ENCODE measurements at places on chromosomes 11 and 22. TPM values are rescaled to one million over a fixed set of nuclear protein-coding genes. Genes with fewer than 3 reads are reported as not detected.

Gene MAPK11
- 2.3 TPM for total RNA-seq

Gene NPAS4
- total RNA-seq, result 0.44 TPM

Gene TMPRSS5
- 1.7 TPM for total RNA-seq

Gene PGA4
- not detected for total RNA-seq

Gene LRRC55
- total RNA-seq, result 0.79 TPM

Gene SLC1A2
- total RNA-seq, result 1.2 TPM

Gene OR5AR1
- total RNA-seq, result not detected

Gene PRR33
- total RNA-seq, result not detected

Gene GRAP2
- 0.64 TPM for total RNA-seq

Gene NCAPH2
- 70.3 TPM for total RNA-seq

Gene RIC3
- 15.7 TPM for total RNA-seq

Gene SCN3B
- total RNA-seq, result 0.79 TPM

Gene GRAMD1B
- total RNA-seq, result 23.3 TPM

Gene SLC5A4
- 0.09 TPM for total RNA-seq

Gene C22orf31
- not detected for total RNA-seq

Gene ALX4
- total RNA-seq, result not detected
